ENCODE measurements at places on chromosomes 4 and X.

- DNase-seq, result no peak
Measured at GRCh38 chrX:40329616-40330015, 231.9 kb upstream of the BCOR start.

DNA sequence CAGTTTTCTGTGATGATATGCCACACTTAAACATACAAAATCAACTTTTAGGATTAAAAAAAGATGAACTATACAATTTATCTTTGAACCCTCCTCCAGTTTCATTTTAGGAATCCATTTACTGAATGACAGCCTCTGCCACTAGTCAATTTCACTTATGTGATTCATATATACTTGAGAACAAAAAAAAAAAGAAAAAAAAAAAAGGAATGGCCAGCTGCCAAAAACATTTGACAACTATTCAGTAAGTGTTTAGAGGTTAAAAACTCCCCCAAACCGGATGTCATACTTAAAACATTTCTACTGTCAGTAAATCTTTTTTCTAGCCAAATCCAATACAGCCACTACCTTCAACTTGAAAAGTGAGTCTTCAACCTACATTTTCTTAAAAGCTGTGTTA lies 266.7 kb upstream of the MAGEB2 start:
- no peak for DNase-seq

- no peak for DNase-seq
Measured at GRCh38 chr4:107017443-107018343, 18.4 kb downstream of the DKK2 start.

DNA sequence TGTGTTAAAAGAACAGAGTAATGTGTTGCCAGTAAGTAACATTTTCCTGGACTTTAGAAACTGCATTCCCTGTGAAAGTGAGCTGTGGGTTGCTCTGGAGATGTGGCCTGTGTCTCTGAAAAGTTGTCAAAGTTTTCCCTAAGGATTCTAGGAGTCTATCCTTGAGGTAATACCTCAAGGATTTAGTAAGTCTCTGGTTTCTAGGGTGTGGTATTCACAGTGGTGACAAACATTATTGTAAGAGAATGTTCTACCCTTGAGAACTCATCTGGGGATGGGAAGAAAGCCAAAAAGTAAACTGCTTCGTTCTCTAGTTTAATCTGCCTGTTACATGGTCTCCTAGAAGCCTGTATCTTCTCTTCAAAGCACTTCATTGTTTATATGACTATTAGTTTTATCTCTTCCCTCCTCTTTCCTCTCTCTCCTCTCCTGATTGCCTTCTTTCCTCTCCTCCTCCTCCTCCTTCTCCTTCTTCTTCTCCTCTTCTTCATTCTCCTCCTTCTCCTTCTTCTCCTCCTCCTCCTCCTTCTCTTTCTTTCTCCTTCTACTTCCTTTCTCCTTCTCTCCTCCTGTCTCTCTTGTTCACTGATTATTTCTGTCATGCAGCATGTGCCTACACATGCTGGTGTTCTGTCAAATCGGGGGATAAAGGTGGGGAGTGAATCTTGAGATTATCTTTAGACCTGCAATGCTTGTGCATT lies 321.3 kb downstream of the PTTG2 start:
- DNase-seq, result no peak
